HL-60 (cell line): ENCODE measurements at places on chromosomes 5 and 9.
A peak's percentile ranks its signal among the peaks of the same experiment; 100 is the strongest.

DNA sequence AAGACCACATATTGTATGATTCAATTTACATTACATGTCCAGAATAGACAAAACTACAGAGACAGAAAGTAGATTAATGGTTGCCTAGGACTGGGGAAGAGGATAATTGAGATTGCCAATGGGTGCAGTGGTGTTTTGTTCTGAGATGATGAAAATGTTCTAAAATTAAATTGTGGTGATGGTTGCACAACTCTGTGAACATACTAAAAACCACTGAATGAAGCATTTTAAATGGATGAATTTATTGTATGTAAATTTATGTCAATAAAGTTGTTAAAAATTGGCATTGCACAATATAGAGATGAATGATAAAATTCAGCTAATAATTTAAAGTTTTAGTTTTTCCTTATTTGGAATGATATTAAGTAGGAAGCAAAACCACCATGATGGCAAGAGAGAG lies 109.5 kb upstream of the NR4A3 start:
- no peak for DNase-seq

GRCh38 chr5:71384706-71385105 lies 70.7 kb upstream of the BDP1 start:
- no peak for DNase-seq

GRCh38 chr9:81595887-81596543 lies 93.3 kb downstream of the TLE1 start:
- DNase-seq: no peak

DNA sequence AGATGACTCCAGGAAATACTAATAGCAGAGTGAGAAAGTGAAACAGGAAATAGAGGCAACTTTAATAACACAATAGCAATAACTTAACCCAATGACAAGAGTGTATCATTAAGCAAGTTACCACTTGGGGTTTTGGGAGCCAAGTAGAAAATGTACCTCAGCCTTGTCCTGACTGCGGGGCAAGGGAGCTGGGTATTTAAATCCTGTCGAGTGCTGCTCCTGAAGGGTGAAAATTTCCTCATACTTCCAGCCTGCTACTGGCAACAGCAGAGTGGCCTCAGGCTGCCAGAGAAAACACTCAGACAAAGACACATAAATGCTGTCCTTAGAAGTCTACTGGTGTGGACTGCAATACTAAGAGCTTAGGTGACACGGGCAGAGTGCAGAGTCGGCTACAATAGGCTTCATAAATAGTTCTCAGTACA lies 112.5 kb upstream of the EMB start:
- DNase-seq: no peak

GRCh38 chr5:39432696-39433530 lies 8.1 kb upstream of the DAB2 start:
- DNase-seq: no peak

- no peak for DNase-seq
Observed at GRCh38 chr5:59246145-59246869, 647.2 kb downstream of the PDE4D start.

- DNase-seq: no peak
Observed at GRCh38 chr5:55667938-55668337, 44.2 kb downstream of the SLC38A9 start.

- DNase-seq: no peak
Observed at GRCh38 chr5:5524327-5524726, 101.8 kb downstream of the ICE1 start.

DNA sequence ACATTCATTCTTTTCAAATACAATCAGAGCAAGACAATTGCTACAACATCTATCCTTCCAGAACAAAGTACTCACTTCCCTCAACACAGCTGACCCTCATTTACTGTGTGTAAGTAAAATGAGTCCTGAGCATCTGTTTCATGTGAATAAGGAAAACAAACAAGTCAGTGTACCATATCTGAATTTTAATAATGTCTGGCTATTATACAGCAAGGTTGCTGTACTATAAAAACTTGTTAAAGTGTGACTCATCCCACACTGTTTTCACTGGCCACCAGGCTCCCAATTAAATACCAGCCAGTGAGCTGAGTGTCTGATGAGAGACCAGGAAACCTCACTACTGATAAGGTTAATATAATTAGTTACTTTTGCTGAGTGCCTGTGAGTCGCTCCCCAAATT lies 339.8 kb downstream of the AGTPBP1 start:
- DNase-seq: no peak

- no peak for DNase-seq
Observed at GRCh38 chr9:15289603-15290002, 17.4 kb downstream of the TTC39B start.

GRCh38 chr9:129860653-129861446 lies 25.6 kb downstream of the USP20 start:
- DNase-seq: no peak

DNA sequence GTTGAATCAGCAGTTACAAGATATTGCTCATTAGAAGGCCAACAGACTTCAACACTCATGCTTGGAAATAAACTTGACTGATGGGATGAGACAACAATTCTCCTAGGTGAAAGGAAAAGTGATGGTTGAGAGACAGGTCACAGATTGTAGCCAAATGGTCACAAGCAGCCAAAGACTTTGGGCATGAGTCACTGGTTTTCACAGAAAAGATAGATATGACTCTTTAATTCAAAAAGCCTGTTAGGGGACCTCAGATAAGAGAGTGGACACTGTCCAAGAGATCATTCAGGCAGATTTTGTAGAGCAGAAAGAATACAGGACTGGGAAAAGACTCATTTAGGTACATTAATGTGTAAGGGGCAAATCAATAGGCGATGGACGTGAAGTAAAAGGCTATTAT lies 982.5 kb downstream of the MAT2B start:
- DNase-seq: no peak

GRCh38 chr9:127887792-127888191 lies 10.3 kb upstream of the AK1 start:
- DNase-seq: no peak

DNA sequence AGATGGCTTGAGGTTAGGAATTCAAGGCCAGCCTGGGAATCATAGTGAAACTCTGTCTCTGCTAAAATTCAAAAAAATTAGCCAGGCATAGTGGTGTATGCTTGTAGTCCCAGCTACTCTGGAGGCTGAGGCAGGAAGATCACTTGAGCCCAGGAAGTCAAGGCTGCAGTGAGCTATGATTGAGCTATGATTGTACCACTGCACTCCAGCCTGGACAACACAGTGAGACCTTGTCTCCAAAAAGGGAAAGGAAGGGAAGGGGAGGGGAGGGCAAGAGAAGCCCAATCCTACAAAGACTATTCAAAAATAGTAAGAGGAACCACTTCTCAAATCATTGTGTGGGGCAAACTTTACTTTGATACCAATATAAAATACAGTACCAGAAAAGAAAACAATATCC lies 11.2 kb downstream of the SEMA4D start:
- DNase-seq: no peak

GRCh38 chr9:114280636-114281472 lies 42.0 kb upstream of the ORM1 start:
- DNase-seq: no peak

DNA sequence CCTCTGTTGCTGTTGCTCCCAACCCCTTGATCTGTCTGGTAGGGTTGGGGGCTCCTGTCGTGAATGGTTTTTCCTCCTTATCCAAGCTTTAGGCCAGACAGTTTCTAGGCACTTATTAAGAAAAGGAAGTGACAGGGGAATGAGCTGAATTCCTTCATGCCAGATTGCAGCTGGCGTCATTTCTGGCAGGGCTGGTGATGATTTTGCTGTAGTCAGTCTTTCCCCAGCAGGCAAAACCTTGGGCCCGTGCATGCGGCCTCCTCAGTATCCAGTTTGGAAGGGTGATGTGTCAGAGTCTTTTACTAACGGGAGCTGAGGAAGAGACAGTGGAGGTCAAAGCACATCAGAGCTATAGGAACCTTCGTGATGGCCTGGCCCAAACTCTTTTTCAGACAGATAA lies 58.8 kb downstream of the COL27A1 start:
- DNase-seq: no peak

- no peak for DNase-seq
Observed at GRCh38 chr5:57724836-57725235, 242.2 kb upstream of the ACTBL2 start.

- DNase-seq: no peak
Observed at GRCh38 chr9:101415578-101415977, 16.9 kb downstream of the ZNF189 start.

GRCh38 chr5:177097016-177097985 lies 10.6 kb downstream of the FGFR4 start:
- DNase-seq: no peak

DNA sequence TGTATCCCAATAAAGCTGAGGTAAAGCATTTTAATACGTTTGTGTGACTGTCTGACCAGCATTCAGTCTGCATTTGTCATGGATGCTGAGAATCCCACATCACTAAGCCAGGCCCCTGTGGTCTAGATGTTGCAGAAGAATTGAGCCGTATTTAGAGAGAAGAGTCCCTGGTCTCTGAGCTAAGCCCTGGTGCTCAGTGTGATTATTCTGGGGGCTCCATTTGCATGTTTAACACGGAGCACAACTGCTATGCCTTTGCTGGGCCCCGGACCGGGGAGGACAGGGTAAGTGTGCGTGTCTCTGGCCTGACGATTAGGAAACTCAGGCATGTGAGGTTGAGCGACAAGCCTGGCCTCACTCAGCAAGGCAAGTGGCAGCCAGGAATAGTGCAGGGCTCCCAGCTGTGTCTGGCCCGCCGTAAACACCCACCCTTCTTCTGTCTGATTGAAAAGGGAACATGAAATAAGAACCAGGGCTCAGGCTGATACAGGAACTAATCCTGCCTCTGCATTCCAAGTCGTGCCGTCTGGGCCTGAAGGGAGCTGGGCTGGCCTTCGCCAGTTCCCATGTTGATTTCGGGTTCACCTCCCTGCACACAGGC lies 22.3 kb downstream of the FAM78A start:
- DNase-seq: peak; percentile 96

- peak; percentile 50 for DNase-seq
Observed at GRCh38 chr5:66840511-66841013, 244.4 kb downstream of the MAST4 start.

GRCh38 chr5:135106610-135107471 lies 72.8 kb upstream of the PITX1 start:
- no peak for DNase-seq

- no peak for DNase-seq
Observed at GRCh38 chr9:6672118-6672517, 26.6 kb upstream of the GLDC start.

DNA sequence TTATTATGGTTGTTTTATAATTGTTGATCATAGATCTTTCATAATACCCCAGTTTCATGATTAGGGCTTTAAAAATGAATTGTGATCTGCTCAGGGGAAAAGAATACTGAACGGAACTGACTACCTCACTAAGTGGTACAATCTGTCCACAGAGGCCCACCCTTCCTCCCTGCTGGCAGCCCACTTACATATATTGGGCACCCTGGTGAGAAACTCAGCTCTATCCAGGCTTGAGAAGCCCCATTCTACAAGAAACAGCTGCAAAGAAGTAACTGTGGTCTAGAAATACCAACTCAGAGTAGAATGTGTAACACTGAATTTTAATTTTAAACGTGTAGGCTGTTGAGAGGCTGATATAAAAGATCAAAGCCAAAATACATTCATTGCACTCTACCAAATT lies 46.9 kb downstream of the TSSK1B start:
- DNase-seq: no peak

DNA sequence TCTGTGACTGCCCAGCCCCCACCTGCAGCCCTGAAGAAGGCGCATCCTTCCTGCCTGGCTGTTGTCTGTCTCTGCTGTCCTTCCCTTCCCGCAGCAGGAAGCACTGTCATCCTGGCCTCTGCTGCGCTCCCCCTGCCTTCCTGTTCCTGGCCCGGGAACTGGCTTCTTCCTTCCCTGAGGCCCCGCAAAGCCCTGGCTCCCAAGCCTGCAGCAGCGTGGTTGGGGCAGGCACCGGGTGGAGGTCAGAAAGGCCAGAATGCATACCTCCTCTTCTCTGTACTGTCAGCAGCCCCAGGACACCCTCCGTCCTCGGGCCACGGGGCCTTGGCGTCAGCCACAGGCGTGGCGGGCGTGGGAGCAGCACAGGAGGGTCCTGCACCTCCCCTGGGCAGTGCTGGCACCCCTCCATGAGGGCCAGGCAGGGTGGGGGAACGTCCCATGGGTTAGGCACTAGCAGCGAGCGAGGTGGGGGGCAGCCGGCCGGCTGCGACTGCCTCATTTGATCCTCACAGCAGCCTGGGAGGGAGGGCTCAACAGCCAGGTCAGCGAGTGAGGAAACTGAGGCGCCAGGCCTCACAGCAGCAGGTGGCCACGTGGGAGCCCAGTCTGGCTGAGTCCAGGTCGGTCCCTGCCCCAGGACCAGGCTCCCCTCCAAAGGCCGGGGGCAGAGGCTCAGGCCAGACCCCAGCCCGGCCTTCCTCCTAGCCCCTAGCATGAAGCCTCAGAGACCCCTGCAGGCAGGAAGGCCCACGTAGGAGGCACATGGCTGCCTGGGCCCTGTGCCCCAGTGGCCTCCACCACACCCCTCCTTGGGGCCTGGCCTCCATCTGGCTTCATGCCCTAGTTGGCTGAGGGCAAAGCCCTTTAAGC lies 9.4 kb downstream of the FLT4 start:
- DNase-seq: no peak

DNA sequence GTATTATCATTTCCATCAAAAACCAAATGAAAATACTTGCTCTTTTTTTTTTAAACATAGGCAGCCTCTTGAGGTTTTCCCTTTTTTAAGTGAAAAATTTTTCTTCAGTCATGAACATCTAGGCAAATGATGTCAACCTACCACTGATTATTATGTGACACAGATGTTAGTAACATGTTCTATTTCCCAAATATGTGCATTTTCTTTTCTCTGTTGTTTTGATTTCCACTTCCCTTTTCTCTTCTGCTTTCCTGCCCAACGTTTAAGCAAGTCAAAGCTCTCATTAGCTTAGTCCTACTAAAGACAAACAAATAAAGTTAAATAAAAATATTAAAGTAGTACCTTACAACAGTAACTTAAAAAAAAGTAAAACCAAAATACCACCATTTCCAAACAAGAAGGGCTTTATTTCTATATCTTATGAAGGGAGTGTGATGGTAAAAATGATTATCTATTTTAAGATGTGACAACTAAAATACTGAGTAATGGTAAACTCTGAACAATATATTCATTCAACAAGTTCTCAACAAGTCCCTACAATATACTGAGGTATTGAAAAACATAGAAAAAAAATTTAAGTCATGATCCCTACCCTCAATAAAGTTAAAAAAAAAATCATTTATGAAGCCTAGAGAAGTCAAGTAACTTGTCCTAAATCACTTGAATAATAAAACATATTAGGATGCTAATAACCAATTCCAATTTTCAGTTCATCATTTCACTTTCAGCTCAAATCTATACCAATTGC lies 9.4 kb downstream of the SLC38A9 start:
- DNase-seq: no peak

GRCh38 chr5:34452170-34452828 lies 203.8 kb upstream of the RAI14 start:
- no peak for DNase-seq

GRCh38 chr5:114255260-114255659 lies 106.6 kb upstream of the KCNN2 start:
- DNase-seq: no peak

GRCh38 chr9:99040911-99041582 lies 63.9 kb upstream of the TGFBR1 start:
- peak; percentile 67 for DNase-seq
